ENCODE measurements at places on chromosomes 1 and 21.

DNA sequence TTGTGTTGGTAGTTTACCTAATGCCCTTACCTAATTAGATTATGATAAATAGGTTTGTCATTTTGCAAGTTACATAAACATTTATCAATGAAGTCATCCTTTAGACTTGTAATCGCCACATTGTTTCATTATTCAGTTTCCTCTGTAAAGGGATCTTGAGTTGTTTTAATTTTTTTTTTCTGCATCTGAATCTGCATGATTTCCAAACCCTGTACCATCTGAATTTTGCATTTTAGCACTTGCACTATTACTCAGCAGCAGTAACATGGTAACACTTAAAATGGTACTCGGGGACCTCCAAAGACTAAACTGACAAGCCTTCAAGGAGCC is 12.4 kb downstream of the TARDBP start:
- no peak for DNase-seq

GRCh38 chr1:239270509-239270908 is 115.9 kb upstream of the CHRM3 start:
- DNase-seq, result no peak

GRCh38 chr21:42599486-42599885 is 53.9 kb upstream of the PDE9A start:
- DNase-seq, result no peak

DNA sequence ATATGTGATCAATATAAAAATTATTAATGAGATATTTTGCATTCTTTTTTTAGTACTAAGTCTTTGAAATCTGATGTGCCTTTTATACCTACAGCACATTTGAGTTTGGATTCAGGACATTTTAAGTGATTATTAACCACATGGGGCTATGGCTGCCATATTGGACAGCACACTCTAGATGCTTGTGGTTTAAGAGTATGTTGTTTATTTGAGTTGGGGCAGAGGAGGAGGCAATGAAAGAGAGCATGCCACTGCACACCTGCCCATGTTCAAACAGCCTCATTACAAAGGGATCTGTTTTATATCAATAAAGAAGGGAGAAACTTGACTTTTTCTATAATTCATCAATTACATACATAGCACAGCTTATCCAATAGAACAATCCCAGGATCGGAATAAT is 99.4 kb upstream of the EDEM3 start:
- DNase-seq, result no peak

GRCh38 chr1:93692983-93693591 is 11.4 kb upstream of the BCAR3 start:
- DNase-seq, result peak; percentile 88

GRCh38 chr1:221085701-221086375 is 206.6 kb downstream of the HLX start:
- DNase-seq, result no peak

- DNase-seq, result no peak
Observed at GRCh38 chr1:201771466-201771865, 57.5 kb upstream of the IPO9 start.

GRCh38 chr21:45136927-45137611 is 62.7 kb downstream of the ADARB1 start:
- peak; percentile 80 for DNase-seq

GRCh38 chr1:230300322-230301301 is 125.5 kb downstream of the PGBD5 start:
- DNase-seq, result no peak

GRCh38 chr21:33080376-33080775 is 10.4 kb downstream of the OLIG1 start:
- no peak for DNase-seq

- peak; percentile 66 for DNase-seq
Observed at GRCh38 chr1:58162952-58163550, 383.5 kb downstream of the OMA1 start.

- no peak for DNase-seq
Observed at GRCh38 chr1:176961678-176962077, 202.8 kb downstream of the ASTN1 start.

DNA sequence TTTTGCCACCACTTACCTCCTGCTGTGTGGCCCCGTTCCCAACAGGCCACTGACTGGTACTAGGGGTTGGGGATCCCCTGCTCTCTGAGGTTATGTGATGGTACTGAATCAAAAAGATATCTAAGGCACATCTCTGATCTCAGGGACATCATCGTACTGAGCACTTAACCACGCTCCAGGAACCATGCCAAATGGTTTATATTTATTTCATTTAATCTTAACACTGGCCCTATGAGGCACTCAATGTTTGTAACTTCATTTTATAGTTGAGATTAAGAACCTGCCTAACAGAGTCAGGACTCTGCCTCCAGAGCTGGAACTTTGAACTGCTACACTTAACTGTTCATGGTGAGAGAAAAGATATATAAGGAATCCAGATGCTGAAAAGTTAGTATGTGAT is 98.0 kb upstream of the HP1BP3 start:
- no peak for DNase-seq

DNA sequence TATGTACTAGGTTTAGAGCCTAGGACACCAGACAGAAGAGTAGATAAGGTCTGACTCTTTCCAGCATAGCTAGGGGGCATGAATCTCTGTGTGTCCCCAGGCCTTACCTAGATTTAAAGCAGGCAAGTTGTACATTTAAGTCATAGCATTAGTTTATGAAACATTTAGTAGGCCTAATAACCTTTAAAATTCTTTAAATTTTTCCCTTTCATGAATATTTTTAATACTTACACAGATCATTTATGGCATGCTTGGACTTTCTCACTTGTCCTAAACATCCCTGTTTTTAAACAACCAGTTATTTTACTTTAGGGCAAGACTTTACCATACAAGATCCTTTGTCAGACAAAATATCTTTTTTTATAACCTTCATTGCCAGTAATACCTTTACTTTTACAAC is 258.4 kb upstream of the ZRANB2 start:
- DNase-seq, result no peak

DNA sequence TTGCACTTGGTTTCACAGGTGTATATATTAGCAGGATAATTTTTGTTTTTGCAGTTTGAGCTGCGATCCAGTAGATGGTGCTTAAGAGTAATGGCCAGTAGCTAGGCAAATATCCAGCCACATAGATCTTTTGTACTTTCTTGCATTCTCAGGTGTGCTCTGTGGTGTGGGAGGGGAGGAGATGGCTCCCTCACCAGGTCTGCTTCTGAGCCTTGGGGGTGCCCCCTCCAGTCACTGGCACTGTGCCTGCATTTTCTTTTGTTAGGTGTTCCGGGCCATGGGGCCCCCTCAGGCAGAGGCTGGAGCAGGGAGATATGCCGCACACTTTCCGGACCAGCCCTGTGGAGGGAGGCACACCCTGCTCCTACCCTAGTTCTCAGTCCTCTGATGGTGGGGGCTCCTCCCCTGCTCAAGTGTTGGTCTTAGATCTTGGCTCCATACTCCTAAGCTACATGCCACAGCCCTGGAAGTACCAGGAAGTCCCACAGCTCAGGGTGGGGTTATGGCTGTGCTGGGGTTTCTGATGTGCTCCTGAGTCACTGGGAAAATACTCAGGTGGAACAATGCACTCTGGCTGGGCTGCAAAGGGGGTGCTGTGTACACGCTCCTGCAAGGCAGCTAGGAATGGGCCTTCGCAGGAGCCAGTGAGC is 197.6 kb upstream of the DMRTA2 start:
- DNase-seq, result peak; percentile 31

- DNase-seq, result no peak
Observed at GRCh38 chr1:205978676-205979075, 24.5 kb downstream of the RAB7B start.

- DNase-seq, result no peak
Observed at GRCh38 chr1:156823210-156823790, 6.7 kb upstream of the SH2D2A start.

DNA sequence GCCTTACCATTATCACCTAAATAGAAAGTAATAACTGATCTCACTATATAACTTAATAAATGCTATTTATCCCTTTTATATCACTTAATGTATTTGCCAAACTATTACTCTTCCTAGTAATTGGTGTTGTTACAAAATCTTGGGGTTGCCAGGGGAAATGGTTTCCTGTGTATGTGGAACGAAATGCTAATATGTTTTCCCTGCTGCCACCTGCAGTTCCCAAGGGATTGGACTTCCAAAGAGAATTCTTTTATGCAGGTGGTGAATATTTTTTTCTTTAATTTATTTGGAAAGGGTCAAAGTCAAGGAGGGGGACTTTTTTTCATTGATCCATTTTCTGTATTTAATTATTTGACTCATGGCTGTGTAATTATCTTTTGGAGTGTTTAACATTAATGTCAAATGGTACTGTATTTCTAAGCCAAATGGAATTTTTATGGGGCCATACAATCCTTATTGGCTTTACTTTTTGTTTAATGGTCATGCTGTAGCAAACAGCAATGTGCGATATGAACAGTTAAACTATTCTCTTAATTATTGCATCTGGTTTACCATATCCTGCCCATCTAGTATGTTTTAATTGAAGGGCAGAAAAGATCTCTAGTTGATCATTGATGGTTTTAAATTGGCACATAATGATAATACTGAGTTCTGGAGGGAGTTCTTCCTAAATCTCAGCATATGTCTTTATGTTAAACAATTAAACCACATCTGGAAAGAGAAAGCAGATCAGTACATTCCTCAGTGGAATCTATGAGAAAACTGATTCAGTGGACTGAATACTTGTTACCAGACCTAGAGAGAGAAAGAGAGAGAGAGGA is 486.3 kb downstream of the TTLL7 start:
- peak; percentile 51 for DNase-seq

GRCh38 chr1:156009404-156009803 is 11.3 kb downstream of the SSR2 start:
- DNase-seq, result no peak

DNA sequence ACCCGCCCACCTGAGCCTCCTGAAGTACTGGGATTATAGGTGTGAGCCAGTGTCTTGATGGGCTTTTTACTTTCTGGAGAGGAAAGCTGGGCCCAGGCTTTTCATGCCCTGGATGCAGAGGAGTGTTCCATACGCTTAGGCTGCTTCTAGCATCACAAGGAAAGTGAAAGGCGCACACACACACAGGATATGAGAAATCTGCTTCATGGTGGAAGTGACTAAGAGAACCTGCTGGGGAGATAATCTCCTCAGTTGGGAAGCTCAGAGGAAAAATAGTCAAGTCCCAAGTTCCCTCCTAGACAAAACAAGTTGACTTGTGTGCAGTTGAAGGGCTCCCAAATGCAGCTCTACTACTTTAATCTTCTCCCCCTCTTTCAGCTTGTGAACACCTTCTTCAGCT is 2.2 kb downstream of the NUDC start:
- DNase-seq, result no peak

DNA sequence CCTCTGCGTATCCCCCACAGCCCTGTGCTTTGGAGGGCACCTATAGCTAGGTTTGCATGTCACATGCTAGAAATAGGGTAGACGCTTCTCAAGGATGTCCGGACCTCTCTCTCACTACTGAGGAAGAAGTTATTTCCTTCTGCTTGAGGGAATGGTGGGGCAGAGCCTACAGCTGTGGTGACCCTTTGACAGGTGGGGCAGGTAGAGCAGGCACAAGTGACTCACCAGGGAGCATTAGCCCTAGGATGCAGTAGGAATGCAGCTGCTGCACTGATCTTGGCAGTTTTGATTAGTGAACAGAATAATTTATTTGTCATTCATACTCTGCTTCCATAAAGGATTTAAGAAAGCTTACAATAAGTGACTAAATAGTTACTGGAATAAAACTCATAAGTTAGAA is 129.6 kb upstream of the HOOK1 start:
- no peak for DNase-seq

DNA sequence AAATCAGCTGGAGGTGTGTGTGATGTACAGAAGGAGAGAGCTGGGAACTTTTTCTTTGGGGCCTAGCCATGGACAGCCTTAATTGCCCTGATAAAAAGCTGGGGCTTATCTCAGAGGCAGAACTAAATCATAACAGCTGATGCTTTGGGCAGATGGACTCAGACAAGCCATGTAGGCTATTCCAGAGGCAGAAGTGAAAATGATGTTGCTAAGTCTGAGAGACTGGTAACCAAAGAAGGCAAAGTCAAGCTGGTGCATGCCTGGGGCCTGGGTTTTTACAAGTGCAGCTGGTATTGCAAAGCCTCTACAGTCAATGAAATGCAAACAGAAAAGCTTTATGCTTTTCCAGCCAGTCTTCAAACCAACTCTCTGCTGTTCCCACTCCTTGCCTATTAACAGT is 39.0 kb upstream of the LMX1A start:
- no peak for DNase-seq

DNA sequence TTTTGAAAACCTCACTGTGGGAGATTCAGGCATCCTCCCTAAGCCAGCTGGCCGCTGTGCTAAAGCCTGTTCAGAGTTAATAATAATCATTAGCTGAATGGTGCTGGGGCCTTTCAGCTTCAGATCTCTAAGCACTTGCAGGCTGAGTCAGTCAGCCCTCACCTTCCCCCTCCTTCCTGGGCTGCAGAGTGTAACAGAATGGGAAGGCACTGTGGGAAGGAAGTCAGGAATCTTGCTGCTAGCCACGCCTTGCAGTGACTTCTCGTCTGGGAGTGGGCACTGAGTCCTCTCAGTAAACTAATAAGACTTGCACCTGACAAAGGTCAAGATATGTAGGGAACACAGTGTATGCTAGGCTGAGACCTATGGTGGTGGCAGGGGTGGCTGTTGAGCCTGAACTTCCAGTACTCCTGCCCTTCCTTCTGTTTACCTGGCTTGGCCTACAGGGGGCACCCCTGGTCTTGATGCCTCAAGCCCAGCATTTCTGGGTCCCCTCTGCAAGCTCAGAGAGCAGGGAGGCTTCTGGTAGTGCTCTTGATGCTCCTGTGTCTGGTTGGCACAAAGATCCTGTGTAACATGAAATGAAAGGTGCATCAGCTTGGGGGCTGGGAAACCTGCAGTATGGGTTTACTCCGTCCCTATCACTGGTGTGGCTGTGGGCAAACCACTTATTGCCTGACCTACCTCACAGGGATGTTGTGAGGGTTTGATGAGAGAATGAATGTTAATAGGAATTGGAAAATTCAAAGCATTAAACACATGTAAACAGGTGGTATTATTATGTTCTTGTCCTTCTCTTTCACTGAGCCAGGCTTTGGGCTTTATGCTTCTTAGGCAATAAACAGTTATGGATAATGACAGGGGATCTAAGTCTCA is 6.0 kb downstream of the CYB561D1 start:
- DNase-seq, result peak; percentile 63

DNA sequence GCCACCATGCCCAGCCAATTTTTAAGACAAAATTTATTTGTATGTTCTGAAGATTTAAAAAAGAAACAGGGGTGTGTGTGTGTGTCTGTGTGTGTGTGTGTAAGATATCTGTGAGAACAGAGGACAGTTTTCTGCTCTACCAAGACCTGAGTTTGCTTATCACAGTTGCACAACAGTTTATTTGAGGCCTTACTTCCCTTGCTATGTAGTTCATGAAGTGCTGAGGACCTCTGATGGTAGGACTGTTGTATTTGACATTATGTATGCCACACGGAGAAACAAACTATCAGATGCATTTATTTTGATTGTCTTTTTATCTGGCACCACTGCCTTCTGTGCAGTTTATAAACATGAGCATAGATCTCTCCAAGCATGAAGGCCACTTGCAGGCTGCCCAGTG is 355.2 kb downstream of the PBX1 start:
- no peak for DNase-seq

GRCh38 chr1:17498214-17498613 is 41.3 kb upstream of the ARHGEF10L start:
- DNase-seq, result peak; percentile 69

Measured in HT-29 (cell line).